ENCODE measurements at places on chromosomes 12 and 14. TPM values are rescaled to one million over a fixed set of nuclear protein-coding genes. Genes with fewer than 3 reads are reported as not detected.

Gene TMCC3
- total RNA-seq, result 0.33 TPM

Gene CNTN1
- total RNA-seq, result 0.26 TPM

Gene MAP3K9
- total RNA-seq, result 0.17 TPM

Gene KRT77
- not detected for total RNA-seq

Gene OASL
- 1.2 TPM for total RNA-seq

Gene CCDC38
- not detected for total RNA-seq

Gene GPD1
- total RNA-seq, result not detected

Gene CFL2
- 147 TPM for total RNA-seq

Gene SLC2A3
- 95.0 TPM for total RNA-seq

DNA sequence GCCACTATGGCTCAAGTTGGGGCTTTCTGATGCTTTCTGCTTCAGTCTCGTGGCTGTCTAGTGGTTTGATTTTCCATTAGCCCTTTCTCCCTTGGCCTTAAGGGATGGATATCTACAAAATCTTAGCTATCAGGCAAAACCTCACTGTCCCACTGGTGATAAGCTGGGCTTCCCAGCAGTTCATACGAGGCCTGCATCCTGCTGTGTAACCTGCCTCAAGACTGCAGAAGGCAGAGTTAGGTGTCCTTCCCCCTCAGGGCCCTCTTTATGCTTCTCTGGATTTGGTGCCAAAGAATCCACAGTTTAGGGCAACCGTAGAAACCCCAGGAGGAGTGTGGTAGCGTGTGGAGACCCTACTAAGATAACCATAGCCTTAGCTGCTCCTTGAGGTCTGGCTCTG lies 38.9 kb downstream of the ETV6 start:
- no peak for DNase-seq

DNA sequence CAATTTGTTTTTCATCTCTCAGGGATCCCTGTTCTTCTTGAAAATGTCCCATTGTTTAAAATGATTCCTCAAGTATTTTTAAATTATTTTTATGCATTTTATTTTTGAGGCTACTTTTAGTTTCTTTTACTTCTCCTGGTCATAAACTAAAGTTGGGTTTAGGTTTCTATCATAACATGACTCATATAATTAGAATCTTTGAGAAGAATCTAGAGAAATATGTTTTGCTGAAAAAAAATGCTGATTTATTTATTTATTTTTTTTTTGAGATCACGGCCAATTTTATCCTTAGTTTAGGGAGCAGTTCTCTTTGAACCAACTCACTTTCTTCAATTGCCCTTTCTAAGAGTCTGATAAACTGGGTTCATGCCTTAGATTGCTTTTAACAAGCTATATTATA lies 1157.1 kb downstream of the BCL11B start:
- no peak for DNase-seq

- peak; percentile 69 for DNase-seq
These were observed 21.7 kb upstream of the SLC10A1 start for GRCh38 chr14:69818758-69819191.

GRCh38 chr12:124147575-124147974 lies 147.3 kb upstream of the RFLNA start:
- DNase-seq, result no peak

DNA sequence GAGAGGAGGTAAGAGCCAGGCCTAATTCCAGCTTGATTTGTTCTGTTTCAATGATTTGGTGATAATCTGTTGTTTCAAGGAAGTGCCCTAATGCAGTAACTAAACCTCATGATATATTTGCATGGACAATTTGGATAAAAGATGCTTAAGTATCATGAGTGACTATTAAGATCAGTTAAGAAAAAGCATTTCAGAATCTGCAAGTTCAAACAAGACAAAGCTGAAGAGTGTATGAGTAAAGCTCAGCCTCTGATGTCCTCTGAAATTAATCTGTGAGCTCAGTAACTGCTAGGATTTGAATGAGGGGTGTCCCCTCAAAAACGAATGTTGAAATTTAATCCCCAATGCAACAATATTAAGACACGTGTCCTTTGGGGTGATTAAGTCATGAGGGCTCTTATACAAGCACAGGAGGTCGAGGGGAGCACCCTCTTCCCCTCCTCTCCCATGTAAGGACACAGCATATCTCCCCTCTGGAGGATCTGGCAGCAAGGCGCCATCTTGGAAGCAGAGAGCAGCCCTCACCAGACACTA lies 949.2 kb downstream of the GALC start:
- DNase-seq, result no peak

DNA sequence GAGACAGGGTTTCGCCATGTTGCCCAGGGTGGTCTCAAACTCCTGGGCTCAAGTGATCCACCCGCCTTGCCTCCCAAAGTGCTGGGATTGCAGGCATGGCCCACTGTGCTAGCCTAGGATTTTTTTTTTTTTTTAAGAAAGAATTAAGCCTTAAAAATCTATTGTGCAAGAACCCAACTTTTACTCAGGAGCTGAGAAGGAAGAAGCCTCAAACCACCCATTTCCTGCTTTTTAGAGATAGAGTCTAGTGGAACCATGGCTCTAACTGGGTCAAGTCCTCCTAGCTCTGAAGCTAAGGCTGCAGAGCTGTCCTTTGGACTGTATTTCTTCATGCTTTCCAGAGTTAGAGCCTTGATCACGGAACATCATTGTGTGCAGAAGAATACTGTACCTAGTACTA lies 1.3 kb upstream of the TSFM start:
- DNase-seq, result no peak

DNA sequence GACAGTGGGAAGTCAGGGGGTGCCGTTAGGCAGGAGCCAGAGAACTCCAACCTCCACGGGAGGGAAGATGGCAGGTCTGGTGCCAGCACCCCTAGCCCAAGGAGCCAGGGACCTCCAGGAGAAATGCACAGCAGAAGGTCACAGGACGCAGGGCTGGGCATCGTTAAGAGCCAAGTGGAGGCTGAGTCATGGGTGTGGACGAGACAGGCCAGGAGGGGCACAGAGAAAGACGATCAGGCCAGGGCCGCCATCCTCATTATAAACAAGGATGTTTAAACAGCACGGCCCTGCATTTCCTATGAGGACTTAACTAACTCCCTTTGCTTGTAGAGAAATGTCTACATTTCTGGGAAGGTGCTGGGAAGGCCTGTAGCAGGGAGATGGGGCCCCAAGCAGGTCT lies 77.9 kb upstream of the FZD10 start:
- DNase-seq, result no peak

DNA sequence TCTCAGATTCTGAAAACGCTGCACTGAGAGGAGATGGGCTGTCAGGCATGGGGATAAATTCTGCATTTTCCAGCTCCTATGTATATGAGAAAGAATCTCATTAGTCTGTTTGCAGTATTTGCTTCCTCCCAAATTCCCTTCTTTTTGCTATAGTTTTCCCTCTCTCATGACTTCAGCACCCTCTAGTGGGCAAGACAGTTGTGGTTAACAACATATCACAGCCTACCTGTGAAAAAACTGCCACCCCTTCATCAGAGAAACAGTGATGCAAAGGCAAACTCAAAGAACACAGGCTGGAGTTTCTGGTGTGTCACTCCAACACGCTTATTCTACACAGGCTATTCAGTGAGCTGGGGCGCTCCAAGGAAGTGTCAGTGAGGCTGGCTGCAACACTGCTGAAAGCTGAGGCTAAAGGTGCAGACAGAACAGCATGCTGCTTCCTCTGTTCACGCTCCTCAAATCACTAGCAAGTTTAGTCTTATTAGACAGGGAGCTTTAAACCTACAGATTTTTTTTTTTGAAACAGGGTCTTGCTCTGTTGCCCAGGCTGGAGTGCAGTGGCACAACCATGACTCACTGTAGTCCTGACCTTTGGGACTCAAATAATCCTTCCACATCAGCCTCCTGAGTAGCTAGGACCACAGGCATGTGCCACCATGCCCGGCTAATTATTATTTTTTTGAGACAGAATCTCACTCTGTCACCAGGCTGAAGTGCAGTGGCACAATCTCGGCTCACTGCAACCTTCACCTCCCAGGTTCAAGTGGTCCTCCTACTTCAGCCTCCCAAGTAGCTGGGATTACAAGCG lies 19.3 kb downstream of the ZC2HC1C start:
- DNase-seq, result peak; percentile 70

DNA sequence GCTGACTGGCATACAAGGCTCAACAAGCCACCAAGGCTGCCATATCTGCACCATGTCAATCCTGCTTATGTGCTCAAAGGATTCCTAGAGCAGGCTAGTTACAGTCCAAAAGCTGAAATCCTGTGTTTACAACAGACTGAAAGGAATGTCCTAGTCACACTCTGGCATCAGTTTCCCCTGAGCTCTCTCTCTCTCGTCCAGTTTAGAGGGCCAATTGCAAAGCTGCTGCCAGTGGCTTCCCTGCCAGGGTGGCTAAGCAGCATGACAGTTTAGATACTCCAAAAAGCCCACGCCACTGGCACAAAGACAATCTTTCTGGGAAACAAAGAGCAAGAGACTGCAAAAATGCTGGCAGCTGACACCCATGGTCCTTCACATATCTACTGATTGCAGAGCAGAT lies 392.1 kb downstream of the RPS29 start:
- DNase-seq, result no peak

DNA sequence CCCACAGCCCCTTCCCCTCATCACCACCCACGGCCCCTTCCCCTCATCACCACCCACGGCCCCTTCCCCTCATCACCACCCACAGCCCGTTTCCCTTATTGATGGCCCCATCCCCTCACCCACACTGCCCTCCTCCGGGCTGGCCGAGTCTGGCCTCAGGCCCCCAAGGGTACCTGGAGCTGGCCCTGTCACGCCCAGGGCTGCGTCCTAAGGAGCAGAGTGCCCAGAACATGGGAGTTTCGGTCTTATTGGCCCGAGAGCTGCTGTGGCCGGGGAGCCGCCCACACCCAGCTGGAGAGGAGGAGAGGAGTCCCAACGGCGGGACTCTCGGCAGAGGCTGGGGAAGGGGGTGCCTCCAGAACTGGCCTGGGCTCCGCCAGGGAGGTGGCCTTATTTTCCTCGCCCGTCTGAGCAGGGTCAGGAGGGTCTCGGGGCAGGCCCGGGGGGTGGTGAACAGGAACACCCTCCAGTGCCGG lies 182.3 kb downstream of the KIF26A start:
- no peak for DNase-seq

- DNase-seq, result no peak
These were observed 175.2 kb upstream of the ATP2B1 start for GRCh38 chr12:89883630-89884389.

DNA sequence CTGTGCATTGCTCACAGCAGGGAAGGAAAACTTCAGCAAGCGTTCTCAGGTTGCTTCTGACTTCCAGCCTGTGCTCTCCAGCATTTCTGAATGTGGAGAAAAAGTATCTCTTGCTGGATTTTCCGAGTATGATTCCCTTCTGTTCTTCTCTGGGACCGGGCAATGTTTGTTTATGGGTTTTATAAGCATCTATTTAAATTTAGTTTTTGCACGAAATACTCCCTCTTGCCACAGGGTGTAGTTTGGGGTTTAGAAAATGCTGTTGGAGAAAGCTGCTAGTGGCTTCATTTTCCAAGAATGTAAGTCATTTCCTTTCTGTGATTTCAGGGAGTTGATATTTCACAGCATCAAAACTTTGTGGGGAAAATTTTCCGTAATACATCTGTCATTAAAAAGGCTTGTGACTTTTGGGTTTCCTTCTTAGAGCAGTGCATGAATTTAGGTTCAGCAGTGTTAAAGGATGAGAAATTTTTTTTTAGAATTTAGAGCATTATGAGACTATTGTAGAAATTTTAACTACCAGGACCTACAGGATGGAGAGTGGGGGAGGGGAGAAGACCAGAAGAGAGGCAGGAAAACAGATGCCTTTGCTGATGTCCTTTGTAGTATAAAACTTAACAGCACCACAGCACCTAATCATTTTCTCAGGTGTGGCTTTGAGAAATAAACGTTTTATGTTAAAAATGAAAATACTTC lies 1.5 kb downstream of the FRMD6 start:
- DNase-seq, result peak; percentile 89

DNA sequence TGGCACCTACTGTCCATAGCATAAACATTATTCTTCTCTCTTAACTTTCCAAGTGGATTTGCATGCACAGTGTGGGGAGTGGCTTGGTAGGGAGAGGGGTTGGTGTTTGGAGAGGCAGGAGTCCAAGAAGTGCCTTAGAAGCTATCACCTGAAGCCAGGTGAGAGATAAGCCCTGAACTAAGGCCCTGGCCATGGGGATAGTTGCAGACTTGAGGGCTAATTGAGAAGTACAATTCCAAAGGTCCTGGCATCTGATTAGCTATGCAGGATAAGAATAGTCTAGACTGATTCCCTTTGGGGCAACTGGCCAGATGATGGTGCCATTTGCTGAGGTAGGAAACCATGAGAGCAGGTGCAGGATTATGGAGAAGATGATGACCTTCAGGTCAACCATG lies 2.0 kb upstream of the PCK2 start:
- DNase-seq, result no peak

GRCh38 chr12:56572288-56572687 lies 50.7 kb downstream of the RBMS2 start:
- no peak for DNase-seq

DNA sequence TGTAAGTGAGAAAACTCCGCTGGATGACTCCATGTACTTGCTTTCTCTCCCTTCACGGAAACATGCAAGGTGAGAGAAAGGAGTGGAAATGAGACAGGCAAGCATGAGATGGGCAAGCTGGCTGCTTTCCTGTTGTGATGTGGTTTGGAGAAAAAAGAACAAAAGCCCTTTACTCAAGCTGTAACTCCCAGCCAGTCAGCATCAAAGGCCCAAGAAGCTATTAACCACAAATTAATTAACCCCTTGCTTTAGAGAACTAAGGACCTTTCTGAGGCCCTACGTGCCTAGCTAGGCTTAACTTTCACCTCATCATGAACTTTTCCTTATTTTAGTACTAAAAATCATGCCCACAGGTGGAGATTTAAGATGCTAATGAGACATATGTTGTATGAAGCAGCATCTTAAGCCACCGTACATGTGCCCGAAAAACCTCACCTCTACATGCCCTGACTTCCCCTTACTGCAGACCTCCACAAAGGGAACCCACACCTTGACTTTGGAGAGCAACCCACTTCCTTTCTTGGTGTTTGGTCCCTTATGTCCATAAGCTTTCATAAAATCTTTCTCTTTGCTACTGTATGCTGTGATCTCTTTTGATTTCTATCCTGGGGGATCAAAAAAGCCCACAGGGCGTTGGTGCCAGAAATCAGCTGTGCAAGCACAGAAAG lies 87.0 kb downstream of the GALNT8 start:
- no peak for DNase-seq

DNA sequence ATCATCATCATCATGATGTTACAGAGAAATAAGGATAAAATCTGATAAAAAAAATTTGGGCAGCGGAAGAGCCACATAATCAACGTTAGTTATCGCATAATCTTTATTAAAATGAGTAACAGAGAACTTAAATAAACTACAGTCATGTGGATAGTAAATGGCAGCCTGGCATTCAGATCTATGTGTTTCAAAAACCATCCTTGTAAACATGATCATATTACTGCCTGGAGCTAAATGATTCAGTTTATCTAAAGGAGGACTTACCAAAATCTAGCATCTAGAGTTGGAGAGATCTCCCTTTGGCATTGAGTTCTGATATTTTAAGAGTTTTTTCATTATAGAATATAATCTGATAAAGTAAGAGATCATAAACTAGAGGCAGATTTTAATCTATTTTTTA lies 200.1 kb upstream of the MGAT4C start:
- DNase-seq, result no peak

GRCh38 chr14:55500708-55501107 lies 60.3 kb upstream of the TBPL2 start:
- no peak for DNase-seq

Measured in fibroblast of lung (primary cell).